ENCODE measurements at places on chromosomes 2 and 18.

- DNase-seq: no peak
Measured at GRCh38 chr2:38028829-38029228, 47.1 kb downstream of the CYP1B1 start.

DNA sequence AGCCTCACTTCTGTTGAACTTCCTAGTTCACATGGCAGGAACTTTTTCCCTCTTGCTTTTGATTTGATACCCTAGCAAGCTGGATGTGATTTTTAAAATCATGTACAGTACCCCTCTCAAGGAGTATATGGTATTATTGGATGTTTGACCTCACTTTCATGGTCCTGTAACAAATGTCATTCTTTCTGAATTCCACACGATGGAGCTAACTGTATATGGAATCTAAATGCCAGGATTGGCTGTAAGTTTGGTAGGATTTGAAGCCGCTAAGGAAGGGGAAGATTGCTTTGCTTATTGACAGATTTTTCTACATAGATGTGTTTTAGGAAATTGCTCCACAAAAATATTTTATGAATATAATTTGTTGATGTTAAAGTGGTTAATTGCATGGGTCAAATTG, 18.3 kb downstream of the MAIP1 start:
- no peak for DNase-seq

DNA sequence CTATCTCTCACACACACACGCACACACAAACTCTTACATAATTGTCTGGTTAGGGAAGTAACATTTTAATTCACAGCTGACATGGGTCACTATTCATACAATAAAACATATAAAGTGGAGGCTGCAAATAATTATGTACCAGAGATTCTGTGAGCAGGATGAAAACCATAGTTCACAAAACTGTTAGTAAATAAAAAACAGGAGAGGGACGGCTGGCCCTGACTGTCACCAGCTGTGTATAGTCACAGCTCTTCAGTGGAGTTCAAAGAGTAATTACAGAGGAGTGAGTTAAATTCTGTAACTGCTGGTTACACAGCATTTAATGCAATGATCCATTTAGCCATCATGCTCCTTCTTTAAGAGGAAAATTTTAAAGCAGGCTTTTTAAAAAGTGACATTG, 76.9 kb downstream of the NRXN1 start:
- peak; percentile 53 for DNase-seq

DNA sequence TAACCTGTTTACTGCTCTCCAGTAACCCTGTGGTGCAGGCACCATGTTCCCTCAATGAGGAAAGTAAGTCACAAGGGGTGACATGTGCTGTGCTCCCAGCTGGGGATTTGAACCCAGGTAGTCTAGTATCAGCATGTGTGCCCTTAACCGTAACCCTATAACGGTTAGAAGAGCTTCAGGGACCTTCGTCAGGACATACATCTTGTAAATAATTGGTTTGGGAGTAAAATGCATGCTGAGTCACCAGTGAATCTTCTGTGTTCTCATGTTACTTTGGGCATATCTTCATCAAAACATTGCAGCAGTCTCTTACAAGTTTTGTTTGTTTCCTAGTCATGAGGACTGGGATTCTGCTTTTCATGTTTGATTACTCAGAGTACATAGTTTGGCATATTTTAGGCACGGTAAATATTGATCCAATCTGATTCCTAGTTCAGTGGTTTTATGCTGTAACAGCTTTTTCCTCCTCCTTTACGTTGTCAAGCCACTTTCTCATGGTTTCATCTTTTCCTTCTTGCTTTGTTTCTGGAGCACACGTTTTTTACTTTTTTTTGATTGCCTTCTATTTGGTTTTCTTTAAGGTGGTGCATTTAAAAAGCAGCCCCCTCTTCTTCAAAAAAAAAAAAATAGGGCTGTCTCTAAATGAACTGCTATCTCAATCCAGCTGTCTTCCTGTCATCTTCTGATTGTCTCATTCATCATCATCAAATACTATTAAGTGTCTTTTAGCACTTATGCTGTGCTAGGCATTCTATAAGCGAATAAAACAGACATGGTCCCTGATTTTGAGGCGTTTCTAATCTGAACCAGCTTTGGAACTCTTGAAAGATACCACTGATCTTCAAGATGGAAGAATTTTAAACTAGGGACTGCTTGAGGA, 50.4 kb downstream of the CLIP4 start:
- DNase-seq: no peak

GRCh38 chr18:62175521-62175920, 11.3 kb downstream of the PIGN start:
- DNase-seq: no peak

DNA sequence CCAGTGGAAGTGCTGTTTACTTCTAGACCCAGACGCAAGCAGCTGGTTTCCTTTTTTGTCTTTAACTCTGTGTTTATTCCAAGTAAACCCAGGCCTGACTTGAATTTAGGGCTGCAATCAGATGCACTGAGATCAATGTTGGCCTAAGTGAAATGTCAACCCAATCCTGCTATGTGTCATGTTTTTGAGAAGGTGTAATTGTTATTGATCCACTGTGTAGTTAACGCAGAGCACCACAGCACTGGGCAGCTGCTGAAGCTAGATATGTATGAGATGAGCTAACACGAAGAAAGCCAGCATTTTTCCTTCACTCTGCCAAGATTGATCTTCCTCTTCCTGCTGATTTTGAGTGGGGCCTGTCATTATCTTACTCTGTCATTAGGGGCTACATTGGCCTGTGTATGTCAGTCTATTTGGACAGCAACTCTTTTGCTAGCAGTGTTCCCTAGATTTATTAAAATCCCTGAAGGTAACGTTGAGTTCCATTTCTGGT, 18.9 kb upstream of the DLX1 start:
- peak; percentile 52 for DNase-seq

DNA sequence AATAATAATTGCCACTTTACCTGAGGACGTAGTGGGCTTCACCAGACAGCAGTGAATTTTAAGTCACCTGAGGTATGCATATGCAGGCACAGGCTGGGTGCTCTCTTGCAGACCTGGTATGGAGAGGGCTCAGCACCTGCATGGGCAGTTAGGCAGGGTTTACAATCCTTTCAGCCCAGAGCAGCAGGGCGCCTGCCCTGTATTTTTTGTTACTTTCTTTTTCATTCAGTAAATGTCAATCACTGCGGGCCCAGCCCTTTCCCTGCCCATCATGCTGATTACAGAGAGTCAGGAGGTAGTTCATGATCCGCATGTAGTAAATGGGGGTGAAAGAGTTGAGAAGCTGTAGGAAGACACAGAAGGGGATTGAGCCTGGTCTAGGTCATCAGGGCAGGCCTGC, 147.0 kb upstream of the ALPP start:
- DNase-seq: no peak

DNA sequence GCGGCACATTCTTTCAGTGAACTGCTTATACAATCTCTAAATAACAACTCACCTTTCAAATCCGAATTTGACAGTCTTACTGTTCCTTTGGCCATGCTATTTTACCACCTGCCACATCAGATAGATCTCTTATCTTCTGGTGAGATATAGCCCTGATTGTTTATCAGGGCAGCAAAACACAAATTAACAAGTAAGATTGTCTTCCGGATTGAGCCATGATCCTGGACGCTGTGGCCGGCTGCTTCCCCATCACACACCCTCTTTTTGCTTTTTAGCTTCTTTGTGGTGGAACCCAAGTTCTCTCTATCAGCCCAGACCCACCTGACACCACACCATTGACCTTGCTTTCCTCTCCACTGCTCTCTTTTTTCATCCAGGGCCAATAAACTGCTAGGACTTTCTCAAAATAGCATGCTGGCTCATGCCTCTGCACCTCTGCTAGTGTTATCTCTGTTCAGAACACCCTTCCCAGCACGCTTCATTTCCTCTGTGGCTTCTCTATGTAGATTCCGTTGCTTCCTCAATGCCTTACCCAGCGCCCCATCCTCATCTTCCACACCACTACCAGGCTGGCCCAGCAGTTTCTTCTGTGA, 111.8 kb upstream of the CNTNAP5 start:
- no peak for DNase-seq

- DNase-seq: no peak
Measured at GRCh38 chr18:74190086-74190485, 41.8 kb downstream of the TIMM21 start.

- no peak for DNase-seq
Measured at GRCh38 chr2:108377401-108377800, 353 bp upstream of the SULT1C4 start.

- DNase-seq: peak; percentile 38
Measured at GRCh38 chr18:55239740-55240139, 280.5 kb upstream of the CCDC68 start.

DNA sequence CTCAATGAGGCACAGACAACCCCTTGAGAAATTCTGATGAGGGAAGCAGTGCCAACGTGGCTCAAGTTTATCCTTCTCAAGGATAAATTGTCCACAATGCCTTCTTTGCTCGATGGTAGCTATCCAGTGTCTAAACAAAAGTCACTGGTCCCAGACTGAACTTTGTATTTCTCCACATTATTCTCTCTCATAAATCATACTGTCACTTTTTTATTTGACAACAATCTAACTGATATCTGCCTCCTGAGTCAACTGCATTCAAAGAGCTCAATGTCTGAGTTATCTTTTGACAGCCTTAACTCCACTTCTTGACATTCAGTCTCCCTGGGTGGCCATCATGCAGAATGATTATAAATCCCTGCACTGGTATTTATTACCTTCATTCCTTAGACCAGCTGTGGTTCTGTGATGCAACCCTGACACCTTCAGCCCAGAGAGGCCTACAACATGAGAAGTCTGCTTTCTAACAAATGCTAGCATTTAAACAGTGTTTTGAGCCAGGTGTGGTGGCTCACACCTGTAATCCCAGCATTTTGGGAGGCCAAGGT, 38.2 kb downstream of the IMMT start:
- no peak for DNase-seq

- no peak for DNase-seq
Measured at GRCh38 chr2:194714541-194714940, 942.5 kb upstream of the SLC39A10 start.

DNA sequence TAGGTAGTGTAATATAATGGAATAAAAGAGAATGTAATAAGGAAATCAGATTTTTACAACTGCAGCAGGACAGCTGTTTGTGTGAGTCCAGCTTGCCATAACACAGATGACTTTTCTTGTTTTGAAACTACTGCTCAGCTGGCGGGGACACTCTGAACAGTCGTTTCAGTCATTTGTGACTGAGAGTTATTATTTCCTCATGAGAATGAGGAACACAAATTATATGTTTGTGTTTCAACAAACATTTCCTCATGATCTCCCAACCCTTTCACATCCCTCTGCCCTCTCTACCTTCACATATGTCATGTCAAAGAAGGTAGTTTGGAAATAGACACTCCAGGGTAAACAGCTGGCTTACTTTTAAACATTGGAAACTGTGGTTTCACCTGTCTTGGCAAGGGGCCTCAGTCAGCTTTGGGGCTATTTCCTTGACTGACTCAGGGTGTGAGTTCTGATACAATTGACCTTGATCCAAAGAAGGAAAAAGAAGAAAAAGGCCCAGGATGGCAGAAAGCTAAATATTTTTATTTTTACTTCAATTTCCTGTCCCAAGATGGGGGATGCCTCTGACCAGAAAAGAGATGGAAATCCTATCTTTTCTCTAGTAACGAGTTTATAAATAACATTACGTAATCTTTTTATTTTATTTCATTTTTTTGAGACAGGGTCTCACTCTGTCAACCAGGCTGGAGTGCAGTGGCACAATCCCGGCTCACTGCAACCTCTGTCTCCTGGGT, 593 bp downstream of the SP140L start:
- DNase-seq: no peak

DNA sequence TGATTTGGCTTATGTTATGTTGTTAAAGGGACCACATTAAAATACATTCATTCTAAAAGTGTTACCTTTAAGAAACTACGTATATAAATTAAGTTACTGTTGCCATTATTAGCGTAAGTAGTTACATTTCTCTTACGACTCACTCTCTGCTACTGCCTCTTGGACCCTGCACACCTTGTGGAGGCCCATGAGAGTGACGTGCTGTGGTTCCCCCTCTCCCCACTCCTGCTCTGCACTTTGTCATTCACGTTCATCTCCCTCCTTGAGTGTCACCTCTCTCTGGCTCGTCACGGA, 830 bp upstream of the MERTK start:
- DNase-seq: no peak

- DNase-seq: no peak
Measured at GRCh38 chr2:181036445-181036844, 56.0 kb downstream of the UBE2E3 start.

GRCh38 chr2:18500333-18500732, 60.1 kb downstream of the RDH14 start:
- no peak for DNase-seq

- peak; percentile 81 for DNase-seq
Measured at GRCh38 chr2:172288603-172289002, 138.8 kb upstream of the ITGA6 start.

DNA sequence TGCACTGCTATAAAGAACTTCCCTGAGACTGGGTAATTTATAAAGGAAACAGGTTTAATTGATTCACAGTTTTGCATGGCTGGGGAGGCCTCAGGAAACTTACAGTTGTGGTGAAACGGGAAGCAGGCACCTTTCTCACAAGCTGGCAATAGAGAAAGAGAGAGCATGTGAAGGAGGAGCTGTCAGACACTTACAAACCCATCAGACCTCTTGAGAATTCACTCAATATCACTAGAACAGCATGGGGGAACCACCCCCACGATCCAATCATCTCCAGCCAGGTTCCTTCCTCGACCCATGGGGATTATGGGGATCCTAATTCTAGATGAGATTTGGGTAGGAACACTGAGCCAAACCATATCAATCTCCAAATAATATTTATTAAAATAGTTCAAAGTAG, 729.2 kb upstream of the DDX18 start:
- no peak for DNase-seq

DNA sequence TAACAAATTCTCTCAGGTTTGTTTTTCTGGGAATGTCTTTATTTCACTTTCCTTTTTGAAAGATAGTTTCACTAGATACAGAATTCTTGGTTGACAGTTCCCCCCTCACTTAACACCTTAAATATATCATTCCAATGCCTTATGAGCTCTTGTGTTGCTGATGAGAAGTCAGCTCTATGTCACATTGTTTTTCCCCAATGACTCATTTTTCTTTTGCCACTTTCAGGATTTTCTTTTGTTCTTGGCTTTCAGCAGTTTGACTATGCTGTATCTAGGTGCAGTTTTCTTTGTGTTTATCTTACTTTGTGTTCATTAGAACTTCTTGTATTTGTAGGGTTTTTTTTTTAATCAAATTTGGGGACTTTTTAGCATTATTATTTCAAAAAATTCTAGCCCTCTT, 5.6 kb upstream of the RALBP1 start:
- DNase-seq: no peak

DNA sequence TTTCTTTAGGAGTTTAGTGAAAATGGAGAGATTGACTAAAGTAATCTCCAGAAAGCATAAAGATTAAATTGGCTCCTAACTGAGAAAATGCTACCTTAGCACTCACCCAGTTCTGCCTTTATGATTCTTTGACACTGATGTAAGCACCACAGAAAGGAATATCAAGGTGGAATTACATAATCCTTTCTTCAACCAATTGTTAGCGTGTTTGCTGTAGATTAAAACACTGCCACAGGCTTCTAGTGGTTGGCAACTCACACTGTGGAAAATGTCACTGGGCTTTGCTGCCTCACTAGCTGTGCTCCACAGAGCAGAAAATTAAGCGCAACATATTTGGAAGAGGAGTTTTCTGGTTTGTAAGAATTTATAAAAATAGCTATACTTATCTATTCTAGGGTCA, 104.1 kb downstream of the DLGAP1 start:
- DNase-seq: no peak

- no peak for DNase-seq
Measured at GRCh38 chr18:21389903-21390302, 147.9 kb downstream of the GREB1L start.
